Activated naive CD8-positive, alpha-beta T cell treated with anti-CD3 and anti-CD28 coated beads for 36 hours (primary cell): ENCODE measurements at places on chromosomes 1 and 21. TPM values are rescaled to one million over a fixed set of nuclear protein-coding genes. Genes with fewer than 3 reads are reported as not detected.

DNA sequence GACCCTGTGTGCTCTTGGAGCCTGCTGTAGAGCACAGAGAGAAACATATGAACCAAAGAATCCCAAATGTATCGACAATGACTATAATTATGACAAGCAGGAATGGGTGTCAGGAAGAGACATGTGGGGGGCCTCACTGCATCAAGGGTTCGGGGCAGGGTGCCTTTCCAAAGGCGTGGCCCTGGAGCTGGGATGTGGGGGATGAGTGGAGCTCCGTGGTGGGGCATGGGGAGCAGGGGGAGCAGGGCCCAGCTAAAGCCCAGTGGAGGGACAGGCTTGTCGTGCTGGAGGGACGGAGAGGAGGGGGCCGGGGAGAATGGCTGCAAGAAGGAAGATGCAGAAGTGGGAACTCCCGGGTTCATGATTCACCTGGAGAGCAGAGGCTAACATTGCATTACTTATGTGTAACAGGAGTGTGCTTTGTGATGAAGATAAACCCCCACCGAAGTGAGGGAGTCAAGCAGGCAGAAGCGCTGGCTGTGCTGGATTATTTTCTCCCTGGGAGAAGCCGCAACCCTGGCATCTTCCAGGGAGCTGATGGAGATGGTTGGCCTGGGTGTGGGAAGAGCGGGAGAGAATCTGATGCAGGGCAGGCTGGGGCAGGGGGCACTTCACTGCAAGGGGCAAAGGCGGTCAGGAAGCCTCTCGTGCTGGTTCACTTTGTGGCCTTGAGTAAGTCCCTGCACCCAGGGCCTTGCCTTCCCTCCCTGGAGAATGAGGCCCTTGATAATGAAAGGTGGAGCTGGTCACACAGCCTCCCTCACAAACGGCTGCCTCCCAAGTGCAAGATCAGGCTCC, 124.6 kb upstream of the RUNX3 start:
- no peak for DNase-seq

- peak; percentile 2 for DNase-seq
Observed at GRCh38 chr1:87329526-87330056, 911 bp downstream of the LMO4 start.

Gene OLFM3
- not detected for total RNA-seq

- no peak for DNase-seq
Observed at GRCh38 chr1:94951046-94951445, 24.1 kb upstream of the CNN3 start.

DNA sequence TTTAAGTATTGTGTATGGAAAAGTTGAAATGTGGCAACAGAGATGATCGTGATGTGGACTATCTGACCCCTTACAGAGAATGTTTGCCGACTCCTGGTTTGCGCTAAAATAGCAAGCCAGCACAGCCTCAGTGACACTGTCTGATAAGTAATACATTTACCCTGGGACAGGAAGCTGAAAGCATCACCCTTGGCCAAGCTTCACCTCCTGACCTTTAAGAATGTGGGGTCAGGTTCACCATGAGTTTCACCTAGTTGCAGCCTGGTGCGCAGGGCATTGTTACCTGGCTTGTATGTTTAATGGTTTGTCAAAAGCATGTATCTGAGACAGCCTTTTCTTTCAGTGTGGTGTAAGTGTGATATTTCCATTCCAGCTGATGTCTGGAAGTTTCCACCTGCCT, 29.2 kb downstream of the TRAF5 start:
- peak; percentile 32 for DNase-seq

DNA sequence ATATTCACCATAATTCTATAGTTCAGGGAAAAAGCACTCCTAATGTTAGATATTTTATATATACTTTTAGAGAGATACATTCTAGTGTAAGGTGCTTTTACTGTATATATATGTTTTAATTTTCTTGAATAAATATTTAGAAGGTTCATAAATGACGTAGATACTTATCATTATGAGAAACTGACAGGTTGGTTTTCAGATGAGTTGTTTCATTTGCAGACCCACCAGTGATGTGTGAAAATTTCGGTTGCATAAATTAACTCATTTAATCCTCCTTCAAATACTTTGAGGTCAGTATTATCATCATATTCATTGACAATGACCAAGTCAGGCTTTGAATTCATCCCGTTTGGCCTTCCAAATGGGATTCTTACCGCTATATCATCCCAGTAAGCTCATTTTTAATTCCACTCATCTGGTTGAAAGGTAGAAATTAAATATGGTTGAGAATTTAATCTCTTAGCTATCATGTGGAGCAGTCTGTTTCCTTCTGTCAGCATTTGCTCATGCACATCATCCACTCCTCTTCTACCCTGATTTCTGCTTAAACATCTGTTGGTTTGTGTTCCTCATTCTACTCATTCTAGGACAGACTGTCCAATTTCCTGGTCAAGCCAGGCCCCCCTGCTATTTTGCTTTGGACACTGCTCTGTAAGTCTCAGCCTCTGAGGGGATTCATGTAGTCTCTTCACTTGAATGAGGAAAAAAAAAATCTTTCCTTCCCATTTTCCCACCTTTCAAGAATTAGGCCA, 1156.6 kb downstream of the PLA2G4A start:
- DNase-seq, result no peak

DNA sequence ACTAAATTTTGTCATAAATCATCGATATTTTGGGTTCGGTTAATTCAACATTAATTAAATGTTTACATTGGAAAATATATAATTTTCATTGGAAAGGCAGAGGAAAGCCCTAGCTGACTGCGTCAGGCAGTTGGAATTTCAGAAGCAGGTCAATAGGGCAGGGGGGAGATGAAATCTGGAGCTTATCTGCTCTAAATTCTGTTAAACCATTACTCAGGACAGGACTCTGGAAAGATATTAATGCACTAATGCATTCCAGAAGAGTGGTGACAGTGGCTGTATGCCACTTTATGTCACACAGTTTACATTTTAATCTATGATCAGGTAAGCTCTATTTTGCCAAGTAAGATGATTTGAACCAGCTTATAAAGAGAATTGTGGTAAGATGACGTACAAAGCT, 153.0 kb upstream of the B3GALT2 start:
- no peak for DNase-seq

- DNase-seq, result no peak
Observed at GRCh38 chr1:38210021-38210894, 163.7 kb upstream of the POU3F1 start.

- peak; percentile 62 for DNase-seq
Observed at GRCh38 chr1:27388337-27389005, 4.0 kb upstream of the GPR3 start.

Gene HFM1
- total RNA-seq, result not detected

DNA sequence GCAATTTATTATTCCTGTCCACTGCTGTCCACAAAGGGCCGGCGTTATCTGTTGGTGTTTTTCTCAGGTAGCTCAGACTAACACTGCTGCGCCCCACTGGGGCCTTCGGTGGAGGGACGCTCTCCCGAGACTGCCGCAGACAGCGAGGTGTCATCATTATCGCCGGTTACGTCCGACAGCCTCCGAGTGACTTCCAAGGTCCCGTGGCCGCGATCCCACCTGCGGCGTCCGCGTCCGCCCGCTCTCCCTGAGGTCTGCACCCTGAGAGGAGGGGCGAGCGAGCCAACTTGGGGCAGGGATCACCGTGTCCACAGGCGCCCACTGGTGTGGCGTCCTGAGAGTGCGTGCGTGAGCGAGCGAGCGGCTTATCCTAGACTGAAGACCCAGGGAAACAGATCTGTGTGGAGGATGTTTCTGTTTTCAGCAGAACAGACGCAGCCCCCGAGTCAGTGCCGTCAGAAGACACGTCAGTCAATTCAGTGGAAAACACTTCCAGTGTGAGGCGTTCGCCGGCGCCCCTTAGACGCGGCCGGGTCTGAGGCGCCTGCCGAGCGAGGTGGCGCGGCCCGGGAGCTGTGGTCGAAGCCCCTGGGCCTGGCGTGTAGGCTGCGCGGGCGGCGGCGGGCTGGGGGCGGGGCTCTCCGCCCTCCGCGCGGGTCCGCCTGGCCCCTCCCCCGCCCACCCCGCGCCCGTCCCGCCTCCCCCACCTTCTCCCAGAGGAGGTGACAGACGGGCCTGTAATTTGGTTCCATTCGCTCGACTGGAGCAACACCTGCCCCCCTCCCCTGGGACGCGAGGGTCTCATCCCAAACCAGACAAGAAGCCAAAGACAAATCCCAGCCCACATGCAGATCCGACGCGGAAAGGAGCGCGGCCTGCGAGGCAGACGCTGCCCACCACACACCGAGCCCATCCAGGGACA, 12.6 kb downstream of the NHLH2 start:
- peak; percentile 23 for DNase-seq

Gene PLA2G5
- not detected for total RNA-seq

Gene GPR25
- total RNA-seq, result not detected

DNA sequence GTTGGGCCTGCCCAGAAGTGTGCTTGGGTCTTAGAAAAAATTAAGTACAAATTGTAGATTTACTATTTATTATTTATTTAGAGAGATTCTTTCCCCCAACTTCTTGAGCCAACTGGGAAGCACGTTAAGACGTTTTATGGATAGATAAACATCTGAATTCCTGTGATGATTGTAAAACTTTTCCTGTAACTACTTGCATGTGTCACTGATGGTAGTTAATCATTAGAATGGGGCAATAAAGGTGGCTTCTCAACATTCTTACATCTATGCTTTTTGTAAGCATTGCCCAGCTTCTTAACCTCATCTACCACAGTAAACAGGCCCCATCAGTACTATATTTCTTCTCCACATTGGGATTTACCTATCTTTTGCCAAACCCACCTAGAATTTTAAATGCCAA, 559.8 kb downstream of the LMO4 start:
- DNase-seq, result no peak

Gene IFNLR1
- total RNA-seq, result 6.3 TPM

Gene FOXO6
- total RNA-seq, result 0.19 TPM

- DNase-seq, result no peak
Observed at GRCh38 chr1:167081594-167082156, 8.5 kb downstream of the GPA33 start.

- DNase-seq, result no peak
Observed at GRCh38 chr1:59675936-59676335, 138.8 kb upstream of the HOOK1 start.

Gene SCMH1
- total RNA-seq, result 27.8 TPM

DNA sequence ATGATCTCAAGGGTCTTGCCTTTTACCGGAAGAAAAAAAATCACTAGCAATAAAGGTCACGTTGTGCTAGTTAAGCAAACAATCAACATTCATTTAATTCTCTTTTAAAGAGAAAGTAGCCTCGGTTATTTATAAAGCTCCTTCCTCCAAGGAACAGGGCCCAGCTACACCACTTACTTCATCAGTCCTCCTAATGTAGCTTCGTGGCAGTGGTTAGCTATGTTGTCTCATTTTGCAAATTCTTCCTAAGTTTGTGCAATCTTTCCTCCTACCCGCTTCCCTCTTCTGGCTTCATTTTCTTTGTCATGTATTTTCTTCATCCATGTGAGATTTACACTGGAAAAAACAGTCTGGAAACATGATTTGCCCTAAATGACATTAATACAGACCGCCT, 554.2 kb downstream of the NUF2 start:
- DNase-seq, result no peak

DNA sequence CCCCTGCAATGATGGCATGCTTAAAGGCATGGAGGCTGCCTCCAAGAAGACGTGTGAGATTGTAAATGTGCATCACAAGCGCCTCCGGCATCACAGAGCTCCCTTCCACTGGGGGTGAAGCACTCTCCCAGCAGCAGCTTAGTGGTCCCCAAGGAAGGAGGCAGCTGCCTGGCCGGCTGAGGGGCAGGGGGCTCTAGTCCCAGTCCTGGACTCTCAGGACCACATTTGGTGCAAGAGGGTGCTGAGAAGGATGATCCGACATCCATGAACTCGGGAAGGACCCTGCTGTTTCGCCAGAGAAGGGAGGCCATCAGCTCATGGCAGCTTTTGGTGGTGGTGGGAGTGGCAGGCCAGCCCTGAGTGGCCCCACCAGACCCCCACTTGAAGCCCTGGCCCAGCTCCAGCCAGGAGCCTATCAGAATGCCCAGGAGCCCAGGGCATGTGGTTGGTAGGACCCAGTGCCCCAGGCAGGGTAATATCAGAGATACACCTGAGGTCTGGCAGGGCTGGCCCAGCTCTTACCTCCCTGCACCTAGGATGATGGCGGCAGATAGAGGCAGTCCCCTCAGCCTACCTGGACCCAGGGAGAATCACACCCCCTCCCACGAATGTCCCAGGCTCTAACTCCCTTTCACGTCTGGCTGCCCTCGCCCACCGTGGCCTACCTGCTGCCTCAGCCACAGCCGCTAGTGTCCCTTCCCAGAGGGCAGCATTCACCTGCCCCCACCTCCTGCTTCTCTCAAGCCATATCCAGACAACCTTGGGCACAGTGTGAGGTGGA, 2.4 kb upstream of the WNT9A start:
- DNase-seq, result no peak

Gene SLC35F3
- 8.1 TPM for total RNA-seq

Gene C1QA
- total RNA-seq, result not detected

DNA sequence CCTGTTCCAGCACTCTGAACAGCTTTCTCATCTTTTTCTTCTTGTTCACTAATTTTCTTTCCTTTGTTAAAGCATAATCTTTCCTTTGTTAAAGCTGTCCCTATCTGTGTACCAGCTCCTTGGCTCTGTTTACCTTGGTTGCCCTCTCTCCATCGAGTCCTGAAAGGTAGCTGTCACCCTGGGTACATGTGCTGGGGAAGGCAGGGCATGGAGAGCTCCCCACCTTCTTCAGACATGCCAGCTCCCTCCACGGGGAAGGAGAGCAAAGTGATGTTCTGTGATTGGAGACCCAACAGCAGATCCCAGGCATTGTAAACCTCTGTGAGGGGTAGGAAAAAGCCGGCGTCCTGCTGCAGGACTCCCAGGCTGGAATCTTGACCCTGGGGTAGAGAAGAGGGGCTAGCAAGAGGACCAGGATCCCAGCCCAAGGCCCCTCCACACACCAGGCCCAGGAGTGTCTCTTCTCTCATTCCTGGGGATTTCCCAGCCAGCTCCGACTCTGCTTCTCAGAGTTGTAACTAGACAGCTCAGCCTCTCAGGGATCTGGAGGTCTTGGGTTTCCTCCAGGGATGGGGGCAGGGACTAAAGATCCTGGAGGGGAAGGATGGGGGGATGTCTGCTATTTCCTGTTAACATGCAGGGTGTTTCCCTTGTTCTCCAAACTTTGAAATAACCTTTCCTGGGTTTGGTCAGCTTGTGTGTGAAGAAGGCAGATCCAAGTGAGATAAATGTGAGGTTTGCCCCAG, 34.4 kb downstream of the TMCC2 start:
- no peak for DNase-seq

- no peak for DNase-seq
Observed at GRCh38 chr1:11188858-11189451, at the start of gene ANGPTL7. Gene ANGPTL7 (plus strand): TSS chr1:11189355. CDS start chr1:11189580, 225 bp downstream.
